ENCODE measurements at places on chromosomes 5 and 9. TPM values are rescaled to one million over a fixed set of nuclear protein-coding genes. Genes with fewer than 3 reads are reported as not detected.

PPP6C gene
- total RNA-seq = 12.8 TPM

TAF11L5 gene
- total RNA-seq = not detected

CAAP1 gene
- total RNA-seq = 20.8 TPM

ZNF608 gene
- 1.5 TPM for total RNA-seq

PTGS1 gene
- 2.6 TPM for total RNA-seq

EPB41L4A gene
- 3.2 TPM for total RNA-seq

SLC36A2 gene
- not detected for total RNA-seq

CDKN2B gene
- 74.0 TPM for total RNA-seq

TXNDC8 gene
- total RNA-seq = not detected

GLDC gene
- total RNA-seq = under 0.01 TPM

ACER2 gene
- total RNA-seq = 3.6 TPM

FBP1 gene
- total RNA-seq = not detected

GDNF gene
- 1.2 TPM for total RNA-seq

IL12B gene
- not detected for total RNA-seq

CA9 gene
- total RNA-seq = 8.1 TPM

BNC2 gene
- 20.6 TPM for total RNA-seq

MYO10 gene
- total RNA-seq = 264 TPM

MAMDC2 gene
- total RNA-seq = 0.30 TPM

FGFR4 gene
- 0.59 TPM for total RNA-seq

NSG2 gene
- not detected for total RNA-seq

OR1L6 gene
- not detected for total RNA-seq

SPINK1 gene
- 0.59 TPM for total RNA-seq

NUDT12 gene
- total RNA-seq = 17.2 TPM

PLPP7 gene
- total RNA-seq = 6.1 TPM

NIM1K gene
- total RNA-seq = 1.2 TPM

RANBP3L gene
- total RNA-seq = 0.60 TPM

MVB12B gene
- 5.3 TPM for total RNA-seq

TMEM215 gene
- not detected for total RNA-seq

GRHPR gene
- 102 TPM for total RNA-seq

HMCN2 gene
- 0.05 TPM for total RNA-seq

FOXE1 gene
- total RNA-seq = not detected

IRX1 gene
- not detected for total RNA-seq

RFESD gene
- total RNA-seq = 0.59 TPM

ADAMTSL2 gene
- total RNA-seq = 4.8 TPM

SLC6A19 gene
- not detected for total RNA-seq

CARD9 gene
- total RNA-seq = 1.8 TPM

CDC20B gene
- not detected for total RNA-seq

SOWAHA gene
- not detected for total RNA-seq

PCDHA9 gene
- under 0.01 TPM for total RNA-seq

C9orf50 gene
- total RNA-seq = not detected

SLC28A3 gene
- total RNA-seq = 0.59 TPM

PPIP5K2 gene
- 46.9 TPM for total RNA-seq

SLC4A9 gene
- not detected for total RNA-seq

PAEP gene
- total RNA-seq = not detected

NEURL1B gene
- total RNA-seq = 4.4 TPM

PCA3 gene
- not detected for total RNA-seq

FOXD4L4 gene
- total RNA-seq = 0.18 TPM

OBP2B gene
- total RNA-seq = not detected

ZFR gene
- total RNA-seq = 108 TPM

SHC3 gene
- 79.2 TPM for total RNA-seq

SPINK4 gene
- not detected for total RNA-seq

EPB41L4B gene
- not detected for total RNA-seq

PALM2AKAP2 gene
- 28.5 TPM for total RNA-seq

RGS7BP gene
- 0.18 TPM for total RNA-seq

Data from smooth muscle cell of the umbilical artery (primary cell).